ENCODE measurements at places on chromosomes 13 and 19.

DNA sequence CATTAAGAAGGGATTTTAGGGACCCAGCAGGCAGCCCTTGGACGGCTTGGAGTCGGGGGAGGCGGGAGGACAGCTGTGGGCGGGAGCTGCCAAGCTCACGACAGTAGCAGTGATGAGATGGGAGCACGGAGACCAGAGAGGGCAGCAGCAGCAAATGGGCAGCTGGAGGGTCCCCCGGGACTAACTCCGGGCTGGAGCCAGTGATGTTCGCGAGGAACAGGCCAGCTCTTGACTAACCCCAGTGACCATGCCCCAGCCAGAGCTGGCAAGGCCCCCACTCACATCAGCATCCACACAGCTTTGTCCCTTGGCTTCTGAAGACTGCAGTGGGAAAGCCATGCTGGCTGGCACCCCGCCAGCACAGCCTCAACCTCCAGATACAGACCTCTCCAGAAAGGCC lies 81.9 kb downstream of the RAB20 start:
- no peak for DNase-seq

GRCh38 chr13:103157434-103158145 lies 91.4 kb upstream of the SLC10A2 start:
- no peak for DNase-seq

DNA sequence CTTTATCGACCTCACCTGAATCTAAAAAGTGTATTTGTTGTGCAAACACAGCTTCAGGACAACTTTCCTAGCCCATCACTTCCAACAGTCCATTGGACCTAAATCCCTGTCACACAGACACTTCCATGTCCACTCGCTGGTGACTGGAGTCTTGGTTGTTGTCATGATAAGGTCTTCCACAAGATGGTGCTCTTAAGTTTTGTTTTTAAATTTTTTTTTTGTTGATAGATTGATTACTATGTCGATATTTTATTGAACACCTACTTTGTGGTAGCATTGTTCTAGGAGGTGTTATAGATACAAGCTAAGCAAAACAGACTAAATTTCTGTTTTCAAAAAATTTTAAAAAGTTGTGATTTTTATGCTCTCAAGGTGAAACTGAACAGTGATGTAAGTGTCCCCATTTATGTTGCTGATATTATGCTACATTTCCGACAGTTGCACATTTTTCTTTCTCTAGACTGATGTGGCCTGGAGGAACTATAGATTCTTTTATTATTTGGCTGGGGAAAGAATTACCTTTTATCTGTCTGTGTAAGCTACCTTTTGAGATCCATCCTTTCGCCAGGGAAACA lies 8.1 kb upstream of the ERICH6B start:
- DNase-seq = peak; percentile 3

DNA sequence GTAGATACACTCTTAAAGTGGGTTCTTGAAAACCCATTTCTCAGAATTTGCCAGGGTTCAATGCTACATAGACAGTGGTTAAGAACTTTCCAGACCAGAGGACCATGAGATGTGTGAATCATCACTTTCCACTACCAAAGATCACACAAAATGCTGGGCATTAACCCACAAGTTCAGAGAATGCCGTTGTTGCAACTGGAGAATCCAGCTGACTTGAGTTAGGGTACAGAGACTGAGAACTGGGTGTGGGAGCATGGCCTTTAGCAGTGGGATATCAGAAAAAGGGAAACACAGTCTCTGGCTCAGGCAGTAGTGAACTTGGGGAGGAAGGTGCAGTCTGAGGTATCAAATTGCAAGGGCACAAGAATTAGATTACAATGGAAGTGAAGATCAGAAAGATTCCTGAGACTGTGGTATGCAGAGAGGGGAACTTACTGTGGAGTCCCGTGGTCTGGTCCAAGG lies 51.5 kb upstream of the WDFY2 start:
- peak; percentile 57 for DNase-seq

DNA sequence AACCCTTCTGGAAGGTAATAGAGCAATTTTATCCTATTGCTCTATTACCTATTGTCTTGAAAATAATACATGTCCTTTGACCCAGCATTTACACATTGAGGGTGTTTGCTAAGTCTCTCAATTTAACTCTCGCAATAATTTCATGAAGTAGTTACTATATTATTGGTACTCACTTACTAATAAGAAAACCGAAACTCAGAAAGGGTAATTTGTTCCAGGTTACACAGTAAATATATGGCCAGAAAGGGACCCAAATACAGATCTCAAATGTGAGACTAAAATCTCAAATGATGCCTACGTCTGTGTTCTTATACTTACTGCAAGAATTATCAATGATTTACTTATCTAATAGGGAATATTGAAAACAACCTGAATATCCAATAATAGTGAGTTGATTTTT lies 29.7 kb upstream of the FAM216B start:
- DNase-seq = no peak

- no peak for DNase-seq
Observed at GRCh38 chr19:19026299-19026971, 6.9 kb downstream of the SUGP2 start.

DNA sequence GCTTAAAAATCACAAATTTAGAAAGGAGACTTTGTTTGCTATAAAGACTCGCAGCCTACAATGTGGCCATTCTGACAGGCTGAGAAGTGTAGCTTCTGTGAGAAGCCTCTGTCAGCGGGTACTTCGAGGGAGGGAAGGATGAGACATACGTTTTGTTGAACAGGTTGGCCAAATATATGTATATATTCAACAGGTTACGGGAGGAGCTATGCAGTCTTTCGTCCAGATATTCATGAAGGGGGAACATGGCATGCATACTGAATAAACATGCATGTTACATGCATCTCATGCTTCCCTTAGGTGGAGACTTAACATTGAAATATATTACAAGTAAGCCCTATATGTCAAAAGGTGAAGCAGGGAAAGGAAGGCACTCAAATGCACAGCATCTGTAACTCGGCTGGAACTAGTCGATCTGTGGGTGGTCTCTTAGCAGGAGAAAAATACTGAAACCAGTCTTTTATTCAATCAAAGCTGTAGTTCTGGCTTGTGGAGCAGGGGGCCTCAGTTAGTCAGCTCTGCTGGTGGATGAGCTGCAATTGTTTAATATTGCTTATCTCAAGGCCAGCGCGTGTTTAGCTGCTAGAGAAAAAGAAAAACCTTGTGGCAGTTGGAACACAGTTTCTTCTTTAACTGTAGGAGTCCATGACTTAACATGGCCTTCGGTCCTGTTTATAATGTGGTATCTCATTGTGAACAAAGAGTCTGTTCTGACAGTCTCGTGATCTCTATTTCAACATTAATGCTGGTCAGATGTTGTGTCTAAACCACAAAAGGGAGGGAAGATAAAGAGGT lies 94.3 kb downstream of the FAM216B start:
- no peak for DNase-seq

DNA sequence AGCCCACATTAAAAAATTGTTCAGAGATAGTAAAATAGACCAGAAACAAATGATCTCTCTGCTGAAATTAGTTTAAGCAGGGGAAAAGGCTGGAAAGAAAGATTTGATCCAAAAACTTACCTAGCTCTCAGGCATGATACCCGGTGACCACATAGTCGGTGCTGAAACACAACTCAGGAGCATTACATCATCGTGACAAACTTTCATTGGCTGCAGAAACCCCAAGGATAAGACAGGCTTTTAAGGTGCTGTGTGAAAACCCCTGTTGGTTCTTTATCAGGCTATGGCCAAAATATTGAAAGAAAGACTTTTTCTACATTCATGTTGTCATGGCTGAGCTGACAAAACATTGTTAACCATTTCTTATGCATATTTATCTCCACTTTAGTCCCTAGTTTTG lies 171.7 kb upstream of the KLF12 start:
- DNase-seq = no peak

DNA sequence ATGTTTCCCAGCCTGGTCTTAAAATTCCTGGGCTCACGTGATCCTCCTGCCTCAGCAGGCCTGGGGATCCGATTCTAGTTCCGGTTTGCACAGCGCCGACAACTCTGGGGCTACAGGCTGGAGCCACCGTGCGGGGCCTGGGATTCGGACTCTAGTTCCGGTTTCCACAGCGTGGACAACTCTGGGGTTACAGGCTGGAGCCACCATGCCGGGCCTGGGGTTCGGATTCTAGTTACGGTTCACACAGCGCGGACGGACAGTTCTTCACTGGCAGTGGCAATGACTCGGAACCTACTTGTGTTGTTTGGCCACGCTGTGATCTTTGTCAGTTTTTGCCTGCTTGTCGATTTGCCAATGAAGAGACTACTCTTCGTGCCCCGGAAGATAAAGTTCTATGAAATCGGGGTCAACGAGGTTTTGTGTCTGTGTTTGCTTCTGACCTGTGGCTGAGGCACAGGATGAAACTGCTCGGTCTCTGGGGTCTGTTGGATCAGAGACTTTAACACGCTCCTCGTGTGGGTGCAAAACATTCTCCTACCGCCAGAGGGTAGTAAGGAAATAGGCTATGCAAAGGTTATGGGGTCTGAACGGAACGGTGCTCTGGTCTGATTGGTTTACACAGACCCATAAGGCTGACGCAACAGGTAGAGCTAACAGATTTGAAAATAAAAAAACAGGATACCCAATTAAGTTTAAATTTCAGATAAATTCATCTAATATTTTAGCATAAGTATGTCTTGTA lies 12.1 kb upstream of the ZSCAN1 start:
- DNase-seq = peak; percentile 45

DNA sequence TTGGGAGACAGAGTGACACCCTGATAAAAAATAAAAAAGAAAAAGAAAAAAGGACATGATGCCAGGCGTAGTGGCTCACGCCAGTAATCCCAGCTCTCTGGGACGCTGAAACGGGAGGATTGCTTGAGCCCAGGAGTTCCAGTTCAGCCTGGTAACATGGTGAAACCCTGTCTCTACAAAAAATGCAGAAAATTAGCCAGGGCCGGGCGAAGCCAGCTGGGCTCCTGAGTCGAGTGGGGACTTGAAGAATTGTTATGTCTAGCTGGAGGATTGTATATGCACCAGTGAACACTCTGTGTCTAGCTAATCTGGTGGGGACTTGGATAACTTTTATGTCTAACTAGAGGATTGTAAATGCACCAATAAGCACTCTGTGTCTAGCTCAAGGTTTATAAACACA lies 32.3 kb downstream of the TMPRSS9 start:
- no peak for DNase-seq

GRCh38 chr13:112859817-112860190 lies 109.2 kb upstream of the MCF2L start:
- DNase-seq = no peak

DNA sequence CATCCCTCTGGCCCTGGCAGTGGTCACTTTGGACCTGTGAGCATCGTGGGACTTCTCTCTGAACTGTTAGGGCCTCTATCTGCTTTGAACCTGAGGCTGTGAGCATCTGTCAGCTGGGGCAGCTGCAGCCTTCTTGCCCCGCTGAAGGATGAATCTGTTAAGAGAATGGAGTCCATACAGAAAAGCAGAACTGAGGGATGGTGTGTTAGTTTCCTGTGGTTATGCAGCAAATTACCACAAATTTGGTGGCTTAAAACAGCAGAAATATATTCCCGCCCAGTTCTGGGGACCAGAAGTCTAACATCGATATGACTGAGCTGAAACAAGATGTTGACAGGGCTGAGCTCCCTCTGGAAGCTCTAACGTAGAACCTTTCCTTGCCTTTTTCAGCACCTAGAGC lies 1.6 kb upstream of the ZNF497 start:
- DNase-seq = no peak

DNA sequence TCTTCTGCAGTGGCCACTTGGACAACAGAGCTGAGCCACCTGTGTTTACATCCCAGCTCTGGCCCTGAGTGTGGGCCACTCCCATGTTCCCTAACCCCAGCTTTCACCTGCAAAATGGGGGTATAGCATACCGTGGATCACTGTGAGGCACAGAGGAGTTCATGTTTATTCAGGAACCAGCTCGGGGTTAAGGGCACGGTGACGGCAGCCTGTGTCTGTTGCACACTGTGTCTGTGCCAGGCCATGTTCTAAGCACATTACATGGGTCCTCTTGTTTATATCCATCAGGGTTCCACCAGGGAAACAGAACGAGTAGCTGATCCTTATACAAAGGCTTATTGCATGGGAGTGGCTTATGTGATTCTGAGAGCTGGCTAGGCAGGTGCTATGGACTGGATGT lies 14.0 kb upstream of the IGLON5 start:
- no peak for DNase-seq

- DNase-seq = no peak
Observed at GRCh38 chr19:45767410-45767880, 1.6 kb downstream of the SIX5 start.

GRCh38 chr13:46553521-46553885 lies 533 bp downstream of the LRCH1 start:
- DNase-seq = no peak

DNA sequence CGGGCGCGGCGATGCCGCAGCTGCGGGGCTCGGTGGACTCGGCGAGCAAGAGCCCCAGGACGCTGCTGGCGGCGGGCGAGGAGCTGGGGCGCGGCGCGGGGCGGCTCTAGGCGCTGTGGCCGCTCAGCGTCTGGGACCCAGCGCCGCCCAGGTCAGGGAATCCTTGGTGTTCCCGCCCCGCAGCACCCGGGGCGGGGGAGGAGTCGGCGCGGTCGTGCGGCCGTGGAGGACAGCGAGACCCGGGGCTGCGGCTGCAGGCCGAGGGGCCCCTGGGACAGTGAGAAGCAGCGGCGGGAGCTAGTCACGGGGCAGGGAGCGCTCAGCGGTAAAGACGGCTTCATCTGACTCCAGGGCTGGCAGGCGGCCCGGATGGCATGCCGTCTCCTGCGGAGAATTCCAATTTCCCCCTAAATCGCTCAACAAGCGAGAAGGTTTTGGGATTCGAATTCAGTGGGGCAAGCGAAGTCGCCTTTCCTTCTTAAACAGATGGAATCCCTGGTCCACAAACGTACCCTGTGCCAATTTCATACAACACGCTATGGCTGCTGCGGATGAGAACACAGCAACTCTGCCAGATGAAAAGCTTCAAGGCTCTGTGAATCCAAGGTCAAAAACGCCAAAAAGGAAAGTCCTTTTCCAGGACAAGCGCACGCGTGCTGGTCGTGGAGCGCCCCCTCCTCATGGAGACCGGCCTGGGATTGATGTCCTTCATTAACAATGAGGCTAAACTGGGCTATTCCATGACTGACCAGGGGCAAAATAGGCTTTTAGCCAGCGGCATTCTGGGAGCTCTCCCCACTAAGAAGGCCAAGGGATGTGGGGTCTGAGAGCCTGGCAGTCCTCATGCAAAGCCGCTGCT lies 4.2 kb upstream of the ZSCAN4 start:
- DNase-seq = no peak

Measured in CD4-positive, alpha-beta T cell treated with Interleukin-2 at 100 ng/mL for 4 hours (primary cell).